ENCODE measurements at places on chromosomes 11 and 22.

DNA sequence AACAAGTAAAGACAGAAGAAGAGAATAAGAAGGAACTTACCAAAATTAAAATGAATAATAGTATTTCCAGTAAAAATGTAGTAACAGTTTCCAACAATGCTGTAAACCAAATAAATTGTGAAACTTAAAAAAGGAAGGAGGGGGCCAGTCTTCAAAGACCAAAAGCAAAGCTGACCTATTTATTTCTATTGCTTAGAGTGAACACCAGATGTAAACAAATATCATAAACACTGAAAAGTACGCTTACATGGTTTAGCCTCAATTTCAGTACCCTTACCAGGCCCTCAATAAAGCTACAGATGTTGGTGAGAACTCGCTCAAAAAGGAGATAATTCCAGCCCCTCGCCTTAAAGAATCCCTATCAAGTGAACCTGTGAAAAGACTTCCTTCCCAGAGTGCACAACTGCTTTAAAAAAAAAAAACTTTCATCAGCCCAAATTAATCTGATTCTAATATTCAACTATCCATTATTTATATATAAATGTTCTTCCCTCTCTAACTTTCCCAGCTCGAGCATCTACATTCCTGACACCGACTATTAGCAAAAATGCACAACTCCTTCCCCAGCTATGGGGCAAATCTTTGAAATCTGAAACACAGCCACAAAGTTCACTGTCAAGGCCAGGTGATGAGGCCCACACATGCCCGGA lies 2.4 kb downstream of the PHF21A start:
- H3K27ac ChIP-seq = peak overlapping the region; percentile 96
- peak overlapping the region; percentile 91 for H3K4me3 ChIP-seq
- no peaks in the 10 kb centered on the region for H3K36me3 ChIP-seq
- H3K4me1 ChIP-seq = peaks cover 47% of the 10 kb centered on the region
- no peaks in the 10 kb centered on the region for H3K27me3 ChIP-seq

DNA sequence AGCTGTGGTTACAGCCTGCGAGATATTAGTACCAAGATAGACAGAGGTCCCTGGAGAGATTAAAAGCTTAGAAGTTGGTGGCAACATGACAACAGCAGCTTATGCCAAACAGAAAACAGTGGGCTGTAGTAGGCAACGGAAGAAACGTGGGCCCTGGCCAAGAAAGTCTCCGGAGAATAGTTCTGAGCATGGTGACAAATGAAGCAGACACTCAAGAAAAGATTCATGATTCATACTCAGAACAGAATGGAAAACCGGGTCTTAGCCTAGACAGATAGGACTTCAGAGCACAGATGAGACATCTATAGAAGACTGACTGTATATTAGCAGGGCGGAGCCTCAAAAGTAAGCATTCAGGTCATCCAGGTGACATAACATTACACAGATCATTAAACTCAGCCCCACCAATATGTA lies 727.4 kb downstream of the ETS1 start:
- no peak overlapping the region for H3K4me3 ChIP-seq
- peaks cover 6% of the 10 kb centered on the region for H3K4me1 ChIP-seq
- H3K27me3 ChIP-seq = no peaks in the 10 kb centered on the region
- H3K27ac ChIP-seq = peak overlapping the region; percentile 0
- no peaks in the 10 kb centered on the region for H3K36me3 ChIP-seq

GRCh38 chr11:114346709-114347141 lies 50.5 kb downstream of the NNMT start:
- no peak overlapping the region for H3K27ac ChIP-seq
- no peaks in the 10 kb centered on the region for H3K27me3 ChIP-seq
- no peaks in the 10 kb centered on the region for H3K4me1 ChIP-seq
- no peak overlapping the region for H3K4me3 ChIP-seq
- H3K36me3 ChIP-seq = no peaks in the 10 kb centered on the region
- DNase-seq = no peak

GRCh38 chr11:8392886-8393285 lies 129.2 kb upstream of the LMO1 start:
- H3K27ac ChIP-seq = no peak overlapping the region
- H3K27me3 ChIP-seq = no peaks in the 10 kb centered on the region
- DNase-seq = no peak

DNA sequence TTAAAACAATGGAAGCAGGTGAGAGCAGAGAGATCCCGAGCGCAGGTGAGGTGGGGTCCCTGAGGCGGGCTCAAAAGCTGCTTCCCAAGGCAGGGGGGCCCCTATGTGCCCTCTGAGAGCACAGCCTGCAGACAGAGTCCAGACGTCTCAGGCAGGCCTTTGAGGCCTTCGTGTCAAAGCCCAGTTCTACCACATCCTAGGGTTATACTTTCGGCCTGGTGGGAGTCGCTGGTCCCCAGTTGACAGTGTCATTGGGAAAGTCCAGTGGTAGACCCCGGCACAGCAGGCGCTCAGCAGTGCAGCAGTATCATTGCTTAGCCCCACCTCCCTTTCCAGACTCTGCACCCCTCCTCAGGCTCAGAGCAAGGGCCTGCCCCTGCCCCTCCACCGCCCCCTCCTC lies 9.1 kb downstream of the LINC01488 start:
- peaks cover 3% of the 10 kb centered on the region for H3K27me3 ChIP-seq
- H3K36me3 ChIP-seq = no peaks in the 10 kb centered on the region
- no peak for DNase-seq
- no peak overlapping the region for H3K4me3 ChIP-seq
- no peak overlapping the region for H3K27ac ChIP-seq

GRCh38 chr11:66857927-66858185 lies 992 bp downstream of the LRFN4 start:
- no peaks in the 10 kb centered on the region for H3K36me3 ChIP-seq
- H3K27ac ChIP-seq = no peak overlapping the region
- H3K4me3 ChIP-seq = peak overlapping the region; percentile 45
- H3K4me1 ChIP-seq = peaks cover 6% of the 10 kb centered on the region

DNA sequence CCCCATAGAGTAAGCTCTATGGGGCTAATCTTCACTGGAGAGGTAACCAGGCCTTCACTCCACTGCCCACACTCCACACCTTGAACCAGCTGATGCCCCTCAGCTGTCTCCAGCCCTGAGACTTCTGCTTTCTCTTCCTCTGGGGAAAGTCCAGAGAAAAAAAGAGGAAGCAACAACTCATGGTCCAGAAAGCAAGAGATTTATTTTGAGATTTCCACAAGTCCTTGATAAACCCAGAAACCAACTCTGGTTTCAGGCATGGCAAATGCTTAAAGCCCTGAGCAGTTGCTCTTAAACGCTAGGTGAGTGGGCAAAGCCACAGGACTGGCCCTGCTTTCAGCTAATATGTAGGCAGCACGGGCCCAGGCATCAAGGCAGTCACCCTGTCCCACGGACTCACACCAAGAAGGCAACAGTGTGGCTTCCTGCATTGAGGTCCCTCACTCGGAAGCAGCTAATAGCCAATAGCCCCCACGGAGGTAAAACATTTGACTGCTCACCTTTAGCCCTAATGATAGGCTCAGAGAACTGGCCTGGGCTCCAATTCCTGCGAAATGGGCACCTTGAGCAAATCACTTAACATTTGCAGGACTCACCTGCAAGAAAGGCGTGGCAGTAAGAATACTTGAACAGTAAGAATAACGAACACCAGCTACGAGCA lies 4.3 kb downstream of the CYB561A3 start:
- no peak overlapping the region for H3K27ac ChIP-seq
- no peak for DNase-seq
- H3K27me3 ChIP-seq = no peaks in the 10 kb centered on the region

- H3K4me1 ChIP-seq = no peaks in the 10 kb centered on the region
- H3K36me3 ChIP-seq = no peaks in the 10 kb centered on the region
- no peaks in the 10 kb centered on the region for H3K27me3 ChIP-seq
These were observed 17.1 kb downstream of the OR6Q1 start for GRCh38 chr11:58047818-58048217.

DNA sequence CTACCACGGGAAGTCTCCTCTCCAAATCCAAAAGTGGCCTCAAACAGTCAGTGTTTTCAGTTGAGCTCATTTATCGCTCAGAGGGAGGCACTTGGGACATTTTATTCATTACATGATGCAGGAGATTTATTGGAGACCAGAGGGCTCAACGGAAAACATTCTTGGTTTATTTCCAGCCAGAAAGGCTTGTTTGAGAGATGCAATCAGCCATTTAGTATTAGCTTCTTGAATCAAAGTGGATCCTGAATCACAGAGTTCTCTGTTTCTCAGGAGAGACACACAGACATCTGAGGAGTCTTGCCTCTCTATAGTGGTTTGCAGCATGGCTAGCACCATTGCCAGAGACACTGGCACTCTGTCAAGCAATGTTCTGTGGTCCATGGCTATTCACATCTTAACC lies 31.5 kb downstream of the CD44 start:
- H3K4me1 ChIP-seq = peaks cover 24% of the 10 kb centered on the region
- H3K27me3 ChIP-seq = no peaks in the 10 kb centered on the region
- no peaks in the 10 kb centered on the region for H3K36me3 ChIP-seq

DNA sequence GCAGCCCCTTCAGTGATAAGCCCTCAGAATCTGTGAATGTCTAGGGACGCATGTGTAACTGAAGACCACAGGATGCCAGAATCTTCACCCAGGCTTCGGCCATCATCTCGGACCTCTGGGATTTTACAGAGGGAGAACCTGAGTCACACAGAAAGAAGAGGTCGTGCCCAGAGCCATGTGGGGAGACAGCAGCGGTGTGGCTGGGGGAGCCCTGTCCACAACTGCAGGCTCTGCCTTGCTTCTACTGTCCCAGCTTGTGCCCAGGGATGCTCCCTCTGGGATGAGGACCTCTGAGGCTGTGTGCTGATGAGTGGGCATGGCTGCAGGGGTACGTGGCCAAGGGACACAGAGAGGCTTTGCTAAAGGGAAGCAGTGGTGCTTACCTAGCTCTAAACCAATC lies 582.0 kb downstream of the TBC1D22A start:
- no peak overlapping the region for H3K4me3 ChIP-seq
- H3K27ac ChIP-seq = no peak overlapping the region
- no peaks in the 10 kb centered on the region for H3K36me3 ChIP-seq
- DNase-seq = no peak
- no peaks in the 10 kb centered on the region for H3K4me1 ChIP-seq

GRCh38 chr22:42365942-42366695 lies 66.1 kb downstream of the NFAM1 start:
- peak overlapping the region; percentile 75 for H3K4me3 ChIP-seq
- peaks cover 45% of the 10 kb centered on the region for H3K4me1 ChIP-seq
- H3K36me3 ChIP-seq = no peaks in the 10 kb centered on the region
- H3K27me3 ChIP-seq = peaks cover 52% of the 10 kb centered on the region

DNA sequence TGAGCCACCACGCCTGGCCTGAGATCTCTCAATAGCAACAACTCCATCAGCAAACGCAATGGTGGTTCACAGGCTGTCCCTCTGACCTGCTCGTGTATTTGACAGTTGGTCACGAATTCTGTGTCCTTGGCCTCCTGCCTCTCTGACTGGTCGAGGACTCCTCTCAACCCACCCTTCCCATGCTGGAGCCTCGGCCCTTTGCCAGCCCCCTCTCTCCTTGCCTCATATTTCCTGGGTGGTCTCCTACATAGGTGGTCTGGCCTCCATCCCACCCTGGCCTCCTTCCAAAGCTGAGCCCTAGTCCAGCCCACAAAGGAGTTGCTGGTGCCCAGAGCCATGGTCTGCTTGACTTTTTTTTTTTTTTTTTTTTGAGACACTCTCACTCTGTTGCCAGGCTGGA lies 11.4 kb upstream of the A4GALT start:
- no peaks in the 10 kb centered on the region for H3K36me3 ChIP-seq
- no peak for DNase-seq
- H3K4me1 ChIP-seq = no peaks in the 10 kb centered on the region
- H3K4me3 ChIP-seq = no peak overlapping the region
- no peak overlapping the region for H3K27ac ChIP-seq
